ENCODE measurements at places on chromosomes 11 and 22.

DNA sequence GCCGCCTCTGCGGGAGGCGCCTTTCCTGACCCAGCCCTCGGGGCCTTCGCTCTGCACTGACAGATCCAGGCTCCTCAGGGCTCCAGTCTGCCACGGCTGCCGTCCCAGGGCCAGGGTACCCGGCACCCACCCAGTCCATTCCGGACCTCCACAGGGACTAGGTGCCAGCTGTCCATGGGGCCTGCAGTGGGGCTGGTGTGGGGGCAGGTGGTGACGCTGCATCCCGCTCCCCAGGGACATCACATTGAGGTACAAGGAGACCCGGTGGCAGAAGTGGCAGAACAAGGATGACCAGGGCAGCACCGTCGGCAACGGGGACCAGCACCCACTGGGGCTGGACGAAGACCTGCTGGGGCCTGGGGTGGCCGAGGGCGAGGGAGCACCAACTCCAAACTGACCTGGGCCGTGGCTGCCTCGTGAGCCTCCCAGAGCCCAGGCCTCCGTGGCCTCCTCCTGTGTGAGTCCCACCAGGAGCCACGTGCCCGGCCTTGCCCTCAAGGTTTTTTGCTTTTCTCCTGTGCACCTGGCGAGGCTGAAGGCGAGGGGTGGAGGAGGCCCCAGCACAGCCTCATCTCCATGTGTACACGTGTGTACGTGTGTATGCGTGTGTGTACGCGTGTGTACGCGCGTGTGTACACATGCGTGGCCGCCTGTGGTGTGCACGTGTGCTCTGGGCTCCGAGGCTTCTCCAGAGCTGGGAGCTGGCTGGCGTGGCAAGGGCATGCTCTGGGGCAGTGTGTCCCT, 16.7 kb downstream of the RNH1 start:
- no peak for DNase-seq

DNA sequence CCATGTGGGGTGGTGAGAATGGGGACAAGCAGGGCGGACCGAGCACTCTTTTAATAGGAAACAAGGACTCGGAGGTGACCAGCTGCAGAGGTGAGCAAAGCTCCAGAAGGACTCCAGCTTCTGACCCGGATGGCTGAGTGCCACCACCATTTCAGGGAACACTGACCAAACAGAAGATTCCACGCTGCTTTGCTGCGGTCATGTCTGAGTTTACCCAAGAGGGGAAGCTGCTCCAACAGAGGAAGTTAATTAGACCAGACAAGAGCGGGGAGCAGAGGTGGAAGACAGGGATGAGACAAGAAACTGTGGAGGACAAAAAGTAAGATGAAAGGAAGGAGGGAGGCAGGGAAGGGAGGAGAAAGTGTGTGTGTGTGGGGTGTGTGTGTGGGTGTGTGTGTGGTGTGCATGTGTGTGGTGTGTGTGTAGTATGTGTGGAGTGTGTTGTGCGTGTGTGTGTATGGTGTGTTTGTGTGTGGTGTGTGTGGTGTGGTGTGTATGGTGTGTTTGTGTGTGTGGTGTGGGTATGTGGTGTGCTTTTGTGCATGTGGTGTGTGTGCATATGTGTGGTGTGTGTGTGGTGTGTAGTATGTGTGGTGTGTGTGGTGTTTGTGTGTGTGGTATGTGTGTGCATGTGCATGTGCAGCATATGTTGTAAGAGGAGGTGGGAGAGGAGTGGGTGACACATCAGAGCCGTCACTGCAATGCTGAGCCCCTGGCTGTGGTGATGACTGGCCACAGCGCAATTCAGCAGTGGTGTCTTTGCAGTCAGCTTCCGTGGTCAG, 82.2 kb upstream of the AKIP1 start:
- DNase-seq, result no peak

GRCh38 chr11:87076874-87077429, 39.2 kb downstream of the TMEM135 start:
- no peak for DNase-seq

GRCh38 chr11:81420668-81421250, 1312.9 kb downstream of the FAM181B start:
- no peak for DNase-seq

DNA sequence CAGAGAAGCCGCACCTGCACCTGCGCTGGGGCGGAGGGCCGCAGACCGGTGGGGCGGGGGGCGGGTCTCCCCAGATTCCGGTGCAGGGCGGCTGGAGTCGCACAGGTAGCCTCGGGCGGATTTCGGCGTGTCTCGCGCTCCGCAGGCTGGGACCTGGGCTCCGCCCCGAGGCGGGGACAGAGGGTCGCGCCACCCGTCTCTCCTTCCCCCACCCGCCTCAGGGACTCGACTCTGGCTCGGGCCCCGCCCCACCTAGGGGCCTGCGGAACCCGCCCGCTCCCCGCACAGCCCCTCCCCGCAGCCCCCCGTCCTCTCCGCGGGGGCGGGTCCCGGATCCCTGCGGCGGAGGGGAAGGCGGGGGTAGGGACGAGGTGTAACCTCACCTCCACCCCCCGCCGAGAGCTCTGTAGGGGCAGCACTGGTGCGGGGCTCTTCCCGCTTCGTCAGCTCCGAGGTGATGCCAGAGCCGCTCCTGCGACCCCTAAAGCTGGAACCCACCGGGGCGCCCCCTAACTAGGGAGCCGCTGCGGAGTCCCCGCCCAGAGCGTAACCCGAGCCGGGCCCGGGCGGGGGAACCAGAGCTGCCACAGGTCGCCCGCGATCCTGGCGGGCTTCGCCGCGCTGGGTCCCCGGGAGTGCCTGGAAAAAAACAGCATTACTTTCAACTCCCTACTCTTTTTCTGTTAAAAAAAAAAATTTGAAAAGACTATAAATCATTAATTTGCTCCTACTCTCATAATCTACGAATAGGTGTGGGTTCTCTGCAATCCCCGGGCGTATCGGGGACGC, at the start of gene SLC29A2:
SLC29A2 (minus strand) TSS at position 134 of the 789 bp plus-strand sequence. CDS start 169 bp downstream, outside the sequence.
- DNase-seq, result peak; percentile 95

- DNase-seq, result no peak
These were observed 154.1 kb downstream of the MYO18B start for GRCh38 chr22:25896098-25896497.

DNA sequence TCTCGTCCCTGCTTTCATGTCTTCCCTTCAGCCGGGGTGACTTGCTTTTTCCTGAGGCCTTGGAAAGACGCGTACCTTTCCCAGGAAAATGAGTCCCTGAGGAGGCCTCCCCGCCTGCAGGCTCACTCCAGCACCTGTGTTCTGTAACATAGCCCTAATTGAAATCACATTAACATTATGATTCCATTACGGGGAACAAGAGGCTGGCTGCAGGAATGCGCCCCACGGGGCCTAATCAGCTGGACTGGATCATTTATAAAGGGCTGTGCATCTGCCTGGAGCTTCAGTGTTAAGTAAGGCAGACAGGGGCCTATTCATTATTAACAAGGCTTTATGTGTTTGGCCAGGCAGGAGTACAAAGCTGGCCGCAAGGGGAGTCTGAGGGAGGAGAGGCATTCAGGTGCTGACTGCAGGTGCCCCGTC, 41.9 kb upstream of the TSPAN18 start:
- no peak for DNase-seq

- DNase-seq, result no peak
These were observed 42.0 kb upstream of the TLCD5 start for GRCh38 chr11:120283124-120283523.

DNA sequence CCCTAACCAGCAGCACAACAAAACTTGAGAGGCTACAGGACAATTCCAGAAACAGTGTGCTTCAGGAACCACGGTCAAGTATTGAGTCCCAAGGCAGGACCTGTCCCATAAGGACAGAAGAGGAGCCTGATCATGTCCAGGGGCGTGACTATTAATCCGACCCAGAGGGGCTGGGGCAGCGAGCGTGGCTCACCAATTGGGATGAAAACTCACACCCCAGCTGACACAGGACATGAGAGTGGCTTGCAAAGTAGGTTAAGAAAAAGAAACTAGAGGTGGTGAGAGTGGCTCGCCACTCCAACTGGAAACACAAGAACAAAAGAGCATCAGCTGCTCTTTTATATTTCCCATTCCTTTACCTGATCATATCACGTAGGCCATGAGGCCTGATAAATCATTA, 16.0 kb upstream of the FEZ1 start:
- no peak for DNase-seq

GRCh38 chr11:72582206-72583176, 91.7 kb downstream of the PDE2A start:
- DNase-seq, result no peak

DNA sequence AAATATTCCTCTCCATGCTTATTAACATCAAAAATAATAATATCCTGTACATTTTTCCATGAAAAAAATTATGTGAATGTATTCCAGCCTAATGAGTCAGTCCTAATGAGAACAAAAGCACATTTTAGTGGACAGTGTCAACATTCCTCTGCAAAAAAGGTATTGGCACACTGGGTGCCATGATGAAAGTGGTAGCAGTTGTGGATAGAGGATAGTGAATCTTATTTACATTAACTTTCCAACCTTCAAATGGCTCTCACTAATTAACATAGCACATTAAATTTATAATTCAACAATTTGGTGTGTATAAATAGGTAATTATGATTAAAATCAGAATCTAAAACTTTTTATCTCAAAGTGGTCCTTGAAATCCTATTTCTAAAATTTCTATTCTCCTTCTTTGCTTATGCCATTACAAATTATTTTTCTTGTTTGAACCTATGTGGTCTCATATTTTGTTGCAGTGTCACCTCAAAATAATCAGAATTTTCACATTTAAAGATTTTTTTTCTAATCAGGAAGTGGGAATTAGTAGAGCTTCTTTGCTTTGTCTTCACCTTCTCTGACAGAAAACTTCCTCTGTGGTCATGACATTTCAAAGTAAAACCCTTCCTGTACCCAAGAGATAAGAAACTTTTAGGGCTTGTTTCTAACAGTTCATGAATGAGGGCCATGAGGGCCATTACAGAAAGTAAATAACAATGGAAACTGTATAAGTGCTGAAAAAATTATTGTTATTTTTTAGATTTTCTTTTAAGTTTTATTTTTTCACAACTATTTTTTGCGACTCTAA, 18.7 kb downstream of the SOX6 start:
- DNase-seq, result no peak

- DNase-seq, result no peak
These were observed 15.3 kb upstream of the TPP1 start for GRCh38 chr11:6634534-6634933.

DNA sequence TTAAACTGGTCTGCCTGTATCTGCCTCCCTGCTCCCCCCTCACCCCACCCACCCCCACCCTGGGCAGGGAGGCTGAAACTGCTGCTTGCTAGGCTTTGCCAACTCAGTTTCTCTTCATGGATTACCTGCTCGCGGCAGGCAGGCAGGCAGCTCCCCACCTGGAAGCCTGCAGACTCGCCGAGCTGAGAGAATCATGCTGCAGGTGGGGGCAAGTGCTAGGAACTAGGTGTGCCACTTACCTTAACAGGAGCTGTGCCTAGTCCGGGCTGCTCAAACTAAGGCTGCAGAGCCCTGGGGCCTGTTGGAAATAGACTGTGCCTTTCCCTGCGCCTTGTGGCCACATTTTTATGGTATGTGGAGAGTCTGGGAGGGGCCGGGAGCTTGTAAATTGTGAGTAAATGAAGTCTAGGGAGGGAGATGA, 30.3 kb downstream of the MARK2 start:
- DNase-seq, result peak; percentile 33
